ENCODE measurements at places on chromosomes 2 and 18.

DNA sequence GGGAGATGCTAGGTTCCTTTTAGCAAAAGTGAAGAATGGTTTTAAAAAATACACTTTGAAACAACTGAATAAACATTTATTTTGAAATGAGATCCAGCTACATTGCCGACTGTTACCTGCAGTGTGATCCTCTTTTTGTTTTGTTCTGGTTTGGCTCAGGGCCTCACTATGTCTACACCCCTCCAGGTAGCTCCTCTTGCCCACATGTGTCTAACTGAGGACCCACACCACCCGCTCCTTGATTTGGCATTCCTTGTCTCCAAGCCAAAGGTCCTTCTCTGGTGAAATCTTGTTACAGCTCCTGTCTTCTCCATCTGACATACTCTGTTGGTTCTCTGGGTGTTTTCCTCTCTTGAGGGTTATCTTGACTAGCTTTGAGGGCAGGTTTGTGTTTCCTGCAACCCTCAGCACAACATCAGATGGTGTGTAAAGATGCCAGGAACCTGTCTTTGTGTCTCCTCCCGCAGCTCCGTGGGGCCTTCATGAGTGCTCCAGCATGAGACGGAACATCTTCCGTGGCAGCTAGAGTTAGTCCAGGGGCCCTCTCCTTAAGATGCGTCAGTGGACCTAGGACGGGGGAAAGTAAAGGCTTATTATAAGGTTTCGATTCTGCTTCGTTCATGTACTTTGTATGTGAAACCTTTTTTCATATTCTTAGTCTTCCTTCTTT, 32.1 kb downstream of the MAP4K4 start:
- no peak for DNase-seq

GRCh38 chr2:174383796-174384195, 11.7 kb upstream of the SCRN3 start:
- DNase-seq, result no peak

- peak; percentile 90 for DNase-seq
These were observed 107.1 kb upstream of the TPO start for GRCh38 chr2:1306014-1306686.

GRCh38 chr18:32114293-32114942, 22.7 kb downstream of the RNF138 start:
- DNase-seq, result no peak

DNA sequence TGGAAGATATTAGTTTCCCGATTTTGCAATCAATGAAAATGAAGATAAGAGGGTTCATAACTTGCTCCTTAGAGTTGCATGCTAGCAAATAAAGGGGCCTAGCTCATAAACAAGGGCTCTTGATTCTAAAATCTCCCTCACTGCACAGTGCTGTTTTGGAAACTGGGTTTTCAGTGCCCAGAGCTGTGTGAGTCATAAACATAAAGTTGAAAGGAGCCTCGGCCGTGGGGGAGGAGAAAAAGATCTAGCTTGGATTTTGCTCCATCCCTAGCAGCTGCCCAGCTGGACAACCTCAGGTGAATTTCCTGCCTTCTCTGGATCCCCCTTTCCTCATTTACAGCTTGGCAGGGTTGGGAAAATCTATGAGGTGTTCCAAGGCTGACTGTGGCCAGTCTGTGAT, 42.5 kb downstream of the LYPD1 start:
- DNase-seq, result no peak

- no peak for DNase-seq
These were observed 60.4 kb upstream of the RNF152 start for GRCh38 chr18:61953161-61953560.

DNA sequence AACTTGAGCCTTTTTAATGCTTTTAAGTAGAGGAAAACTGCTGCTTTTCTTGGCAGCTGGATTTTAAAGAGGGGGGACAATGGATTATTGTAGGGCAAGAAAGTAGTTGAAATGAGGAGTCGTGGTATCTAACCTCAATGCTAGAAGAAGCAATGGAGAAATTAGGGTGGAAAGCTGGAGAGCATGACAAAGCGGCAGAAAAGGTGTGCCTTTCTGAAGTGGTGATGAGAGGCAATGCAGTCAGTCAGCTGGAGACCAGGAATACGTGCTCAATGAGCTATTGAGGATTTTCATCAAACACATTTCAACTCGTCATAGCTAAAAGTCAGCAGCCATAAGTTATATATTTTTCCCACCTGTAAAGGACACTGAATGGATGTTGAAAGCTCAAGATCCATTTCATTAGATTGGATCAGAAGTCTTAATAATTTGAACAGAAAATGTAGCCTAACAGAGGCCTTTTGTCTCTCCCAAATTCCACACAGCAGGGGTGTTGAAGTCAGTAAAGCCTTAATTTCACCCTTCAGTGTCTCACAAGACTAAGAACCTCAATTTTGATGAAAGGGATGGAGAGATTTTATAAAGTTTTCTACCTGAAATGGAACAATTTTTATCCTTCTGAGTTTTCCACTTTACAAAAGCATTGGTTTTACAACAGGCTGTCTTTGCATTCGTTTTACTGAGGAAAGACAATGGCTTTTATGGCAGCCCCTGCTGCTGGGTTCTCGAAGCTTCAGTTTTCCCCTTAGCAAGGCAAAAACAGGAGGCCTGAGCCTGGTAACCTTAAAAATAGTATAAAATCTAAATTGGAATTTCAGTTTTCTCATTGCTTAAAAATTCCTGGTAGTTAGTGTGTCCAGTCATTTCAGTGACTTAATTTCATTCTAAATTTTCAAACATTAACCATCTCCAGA, 131.1 kb downstream of the CCDC102B start:
- DNase-seq, result no peak

DNA sequence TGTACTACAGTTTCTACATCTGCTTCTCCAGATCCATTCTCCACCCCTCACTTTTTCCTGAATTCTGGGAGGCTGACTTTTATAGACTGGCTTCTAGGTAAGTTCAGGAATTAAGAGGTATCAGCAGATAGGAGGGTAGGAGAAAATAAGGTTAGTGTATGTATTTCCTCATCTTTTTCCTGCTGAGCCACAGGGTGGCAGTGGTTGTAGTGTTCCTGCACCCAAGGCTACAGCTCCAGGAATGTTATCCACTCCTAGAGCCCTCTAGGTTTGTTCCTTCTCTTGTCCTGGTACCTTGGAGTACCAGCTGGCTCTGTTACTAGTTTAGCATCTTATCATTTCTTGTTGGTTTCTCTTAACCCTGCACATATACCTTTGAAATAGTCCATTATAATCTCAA, 40.7 kb upstream of the C2orf66 start:
- peak; percentile 51 for DNase-seq

DNA sequence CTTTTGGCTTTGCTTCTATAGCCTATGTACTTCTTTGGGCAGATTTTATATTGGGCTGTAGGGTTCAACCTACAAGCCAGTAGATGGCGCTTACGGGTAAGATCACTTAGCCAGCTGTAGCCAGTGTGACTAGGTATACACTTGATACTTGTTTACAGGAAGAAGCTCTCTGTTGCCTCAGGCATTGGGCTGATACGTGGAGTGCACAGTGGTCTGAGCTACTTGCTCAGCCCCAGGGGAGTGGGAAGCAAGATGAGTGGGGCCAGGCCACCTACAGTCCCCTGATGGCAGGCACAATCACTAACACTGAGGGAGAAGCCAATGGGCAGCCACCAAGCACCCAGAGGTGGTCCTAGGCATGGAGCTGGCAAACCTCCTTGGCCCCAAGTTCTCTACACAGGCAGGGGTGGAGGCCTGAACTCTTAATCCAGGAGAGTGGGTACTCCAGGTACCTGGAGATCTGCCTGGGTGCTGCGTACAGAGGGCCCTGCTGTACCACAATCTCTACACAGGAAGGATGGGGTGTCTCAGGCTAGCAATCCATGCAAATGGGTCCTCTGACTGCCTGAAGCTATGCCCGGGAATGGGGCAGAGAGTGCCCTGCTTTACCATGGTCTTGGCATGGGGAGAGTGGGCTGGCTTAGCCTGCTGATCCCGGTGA, 122.2 kb downstream of the NCOA1 start:
- peak; percentile 73 for DNase-seq

DNA sequence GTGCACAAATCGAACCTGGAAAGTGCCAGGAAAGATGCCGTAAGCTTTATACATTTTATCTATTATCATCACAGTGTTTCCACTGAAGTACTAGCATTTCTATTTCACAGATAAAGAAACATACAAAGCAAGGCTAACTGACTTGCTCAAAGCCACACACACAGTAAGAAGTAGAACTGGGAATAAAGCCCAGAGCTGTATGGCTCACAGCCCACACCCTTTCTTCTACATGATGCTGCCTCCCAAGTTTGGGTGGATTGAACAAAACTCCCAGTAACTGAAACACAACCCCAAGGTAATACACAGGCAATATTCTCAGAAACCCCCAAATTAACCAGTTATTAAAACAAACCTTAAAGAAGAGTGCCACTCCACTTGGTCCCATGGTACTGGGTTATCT, 11.2 kb downstream of the SAP130 start:
- DNase-seq, result no peak

GRCh38 chr2:159612255-159612901, 4.0 kb downstream of the BAZ2B start:
- DNase-seq, result peak; percentile 89

- DNase-seq, result peak; percentile 4
These were observed 39.6 kb downstream of the TTC39C start for GRCh38 chr18:24054130-24054529.

GRCh38 chr2:229340086-229340760, 69.1 kb upstream of the PID1 start:
- no peak for DNase-seq

DNA sequence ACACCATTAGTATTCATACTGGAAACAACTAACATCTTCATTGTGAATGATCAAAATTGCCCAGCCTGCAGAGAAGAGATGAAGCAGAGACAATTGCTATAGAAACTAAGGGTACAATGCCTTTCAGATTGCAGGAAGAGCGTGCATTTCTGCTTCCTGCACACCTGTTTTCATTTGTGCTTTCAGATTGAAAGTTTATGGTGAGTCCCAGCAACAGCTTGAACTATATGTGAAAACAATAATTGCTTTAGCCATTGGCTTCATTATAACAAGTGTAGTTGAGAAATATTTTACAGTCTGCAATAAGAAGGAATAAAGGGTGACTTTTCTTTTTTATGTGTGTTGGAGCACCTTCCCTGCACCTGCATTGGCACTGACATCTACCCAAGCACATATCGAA, 136.3 kb downstream of the CD8B2 start:
- DNase-seq, result no peak

GRCh38 chr2:175595139-175595538, 406.9 kb downstream of the LNPK start:
- DNase-seq, result no peak

GRCh38 chr2:136143603-136144451, 25.9 kb upstream of the CXCR4 start:
- peak; percentile 8 for DNase-seq

DNA sequence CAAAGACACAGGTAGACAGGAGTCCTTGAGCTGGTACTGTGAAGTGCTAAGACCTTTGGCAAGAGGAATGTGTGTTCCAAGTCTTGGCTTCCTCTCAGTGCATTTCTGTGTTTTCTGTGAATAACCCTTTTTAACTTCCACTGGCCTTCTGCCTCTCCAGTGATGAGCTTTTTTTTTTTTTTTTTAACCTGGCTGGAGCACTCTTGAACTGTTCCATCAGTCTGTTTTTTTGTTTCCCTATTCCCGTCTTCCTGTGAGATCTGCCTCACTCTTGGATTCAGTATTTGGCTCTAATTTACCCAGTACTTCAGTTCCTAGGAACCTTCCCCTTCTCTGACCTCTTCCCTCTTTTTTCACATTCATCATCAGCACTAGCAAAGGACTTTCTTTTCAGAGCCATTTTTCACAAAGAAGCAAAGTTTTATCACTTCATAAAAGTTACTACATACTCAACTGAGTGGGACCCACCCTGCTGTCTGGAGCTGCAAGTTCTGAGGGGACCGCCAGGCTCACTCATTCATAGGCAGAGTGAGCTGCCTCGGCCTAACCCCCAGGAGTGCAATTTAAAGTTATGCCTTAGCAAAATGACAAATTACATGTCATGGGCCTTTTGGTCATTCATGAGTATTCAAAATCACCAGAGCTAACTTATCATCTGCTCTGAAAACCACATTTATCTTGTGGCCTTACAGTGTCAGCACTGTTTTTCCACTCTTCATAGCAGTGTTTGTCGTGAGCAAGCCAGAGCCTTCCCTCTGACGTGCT, 126.9 kb upstream of the DAPL1 start:
- DNase-seq, result no peak

DNA sequence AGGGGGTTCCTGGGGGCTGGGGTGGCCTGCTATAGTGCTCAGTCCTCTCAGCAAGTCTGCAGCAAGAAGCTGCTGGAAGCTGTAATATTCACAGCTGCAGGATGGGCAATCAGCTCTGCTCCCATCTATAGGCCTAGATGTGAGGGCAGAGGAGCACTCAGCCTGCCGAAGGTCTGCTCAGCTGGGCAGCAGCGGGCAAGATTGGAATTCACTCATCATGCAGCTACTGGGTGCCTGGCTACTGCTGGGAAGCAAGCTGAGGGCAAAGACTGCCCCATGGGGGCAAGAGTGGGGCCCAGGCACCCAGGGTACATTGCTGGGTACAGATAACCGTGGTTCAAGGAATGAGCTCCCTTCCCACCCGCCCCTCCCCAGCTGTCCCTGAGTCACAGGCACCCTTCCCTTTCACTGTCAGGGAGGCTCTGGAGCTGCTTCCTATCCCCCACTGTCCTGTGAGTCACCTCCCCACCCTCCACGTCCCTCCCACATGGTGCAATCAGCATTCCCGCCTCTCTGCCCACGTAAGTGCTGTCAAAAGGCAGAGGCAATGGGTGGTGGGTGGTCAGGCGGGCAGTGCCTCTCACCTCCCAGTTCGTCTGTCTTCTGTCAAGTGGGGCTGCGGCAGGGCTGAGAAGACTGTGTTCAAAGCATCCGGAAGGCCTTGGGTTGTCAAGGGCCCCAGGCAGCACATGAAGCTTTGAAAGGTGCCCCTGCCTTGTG, 169.2 kb downstream of the TRIM43 start:
- no peak for DNase-seq

- DNase-seq, result no peak
These were observed 1.1 kb upstream of the MAL start for GRCh38 chr2:95024371-95024770.

- DNase-seq, result peak; percentile 47
These were observed 19.4 kb upstream of the NCOA1 start for GRCh38 chr2:24471662-24472061.

DNA sequence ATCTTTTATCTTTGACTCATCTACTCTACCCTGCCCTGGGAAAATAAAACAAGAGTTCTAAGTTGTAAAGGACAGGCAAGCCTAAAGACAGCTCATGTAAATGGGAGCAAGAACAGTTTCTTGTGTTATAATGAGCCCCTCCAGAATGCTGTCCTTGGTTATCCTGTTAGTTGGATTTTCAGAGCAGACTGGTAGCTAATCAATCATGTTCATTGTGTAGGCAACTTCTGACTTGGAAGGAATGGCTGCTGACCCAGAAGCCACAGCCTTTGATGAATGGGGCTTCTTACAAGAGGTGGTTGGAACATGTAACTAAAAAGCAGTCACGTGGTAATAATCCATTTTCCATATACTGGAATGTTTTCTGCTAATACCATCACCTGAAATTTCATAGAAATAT, 254.2 kb downstream of the AGPS start:
- DNase-seq, result peak; percentile 62

- no peak for DNase-seq
These were observed 6.2 kb downstream of the IMPA2 start for GRCh38 chr18:11987527-11987926.

GRCh38 chr2:199307461-199307860, 150.3 kb downstream of the SATB2 start:
- DNase-seq, result no peak
